WTC11 (cell line): ENCODE measurements at places on chromosomes 7 and 10.

DNA sequence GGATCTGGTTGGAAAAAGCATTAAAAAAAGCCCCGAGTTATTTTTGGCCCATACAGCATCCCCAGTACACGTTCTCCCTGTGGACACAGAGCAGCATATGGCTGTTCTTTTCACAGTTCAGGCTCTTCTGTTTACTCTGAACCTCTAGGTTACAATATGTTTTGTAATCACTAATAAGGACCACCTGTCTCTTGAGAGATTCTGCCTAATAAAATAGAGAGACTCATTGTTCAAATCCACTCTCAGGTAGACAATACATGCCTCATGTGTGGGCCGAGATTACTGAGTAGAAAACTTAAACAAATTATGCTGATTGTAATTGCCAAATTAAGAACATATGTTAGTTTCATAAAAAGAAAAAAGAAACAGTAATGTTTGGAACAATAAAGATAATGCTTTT lies 647.7 kb downstream of the GRM8 start:
- no peak for DNase-seq

DNA sequence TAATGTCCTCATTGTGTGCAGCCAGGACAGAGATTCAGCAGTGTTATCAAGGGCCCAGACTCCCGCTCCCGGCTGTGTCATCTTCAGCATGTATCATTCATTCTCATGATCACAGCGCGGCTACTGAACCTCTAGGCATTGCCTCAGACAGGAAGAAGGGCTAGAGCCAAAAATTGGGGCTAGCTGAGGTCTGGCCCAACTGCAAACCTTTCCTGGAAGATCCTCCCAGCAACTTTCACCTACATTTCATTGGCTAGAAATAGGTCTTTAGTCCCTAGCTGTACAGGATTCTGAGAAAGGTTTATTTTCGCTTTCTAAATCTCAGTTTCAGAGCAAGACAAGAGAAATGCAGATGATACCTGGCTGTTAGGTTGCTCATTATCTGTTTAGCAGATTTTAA lies 81.9 kb downstream of the CREM start:
- no peak for DNase-seq

GRCh38 chr7:41312235-41312634 lies 390.7 kb downstream of the INHBA start:
- no peak for DNase-seq

GRCh38 chr10:48253970-48254657 lies 20.4 kb downstream of the FRMPD2 start:
- DNase-seq, result no peak

- DNase-seq, result no peak
Measured at GRCh38 chr10:30500534-30500933, 66.5 kb downstream of the MAP3K8 start.
